ENCODE measurements at places on chromosomes 12 and 14.

DNA sequence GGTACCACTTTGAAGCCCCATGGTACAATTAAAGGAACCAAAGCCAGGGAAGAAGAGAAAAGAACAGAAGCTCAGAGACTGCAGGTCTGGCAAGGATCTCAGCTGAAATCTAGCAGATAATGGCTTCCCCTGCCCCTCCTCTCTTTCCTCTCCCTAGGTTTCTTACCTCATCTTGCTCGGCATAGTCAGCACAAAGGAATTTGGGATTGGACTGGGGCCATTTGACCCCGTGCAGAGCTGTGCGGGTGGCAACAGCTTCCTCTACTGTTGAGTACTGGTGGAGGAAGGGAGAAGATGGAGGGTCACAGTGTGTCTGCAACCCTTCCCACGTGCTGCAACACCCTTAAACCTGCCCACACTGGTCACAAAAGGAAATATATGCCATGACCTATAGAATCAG lies 4.7 kb upstream of the CDH24 start:
- no peak for DNase-seq

DNA sequence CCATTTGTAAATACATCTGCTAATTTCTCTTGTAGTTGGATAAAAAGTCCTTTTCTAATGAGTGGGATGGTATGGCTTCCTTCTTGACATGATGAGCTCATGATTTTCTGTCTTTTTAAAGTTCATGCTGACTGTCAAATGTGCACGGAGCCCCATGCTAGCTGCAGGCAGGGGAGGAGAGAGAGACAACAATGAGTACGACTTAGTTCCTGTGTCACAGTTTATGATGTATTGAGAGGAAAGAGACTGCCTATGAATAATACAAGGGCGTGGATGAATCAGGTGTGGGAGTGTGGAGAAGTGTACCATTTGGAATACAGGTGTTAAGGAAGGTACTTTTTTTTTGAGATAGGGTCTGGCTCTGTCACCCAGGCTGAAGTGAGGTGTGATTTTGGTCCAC lies 10.7 kb upstream of the TBC1D30 start:
- no peak for DNase-seq

- no peak for DNase-seq
Measured at GRCh38 chr12:18658179-18658578, 79.6 kb downstream of the PLCZ1 start.

GRCh38 chr14:31026450-31027235 lies 464 bp upstream of the STRN3 start:
- DNase-seq: peak; percentile 86

DNA sequence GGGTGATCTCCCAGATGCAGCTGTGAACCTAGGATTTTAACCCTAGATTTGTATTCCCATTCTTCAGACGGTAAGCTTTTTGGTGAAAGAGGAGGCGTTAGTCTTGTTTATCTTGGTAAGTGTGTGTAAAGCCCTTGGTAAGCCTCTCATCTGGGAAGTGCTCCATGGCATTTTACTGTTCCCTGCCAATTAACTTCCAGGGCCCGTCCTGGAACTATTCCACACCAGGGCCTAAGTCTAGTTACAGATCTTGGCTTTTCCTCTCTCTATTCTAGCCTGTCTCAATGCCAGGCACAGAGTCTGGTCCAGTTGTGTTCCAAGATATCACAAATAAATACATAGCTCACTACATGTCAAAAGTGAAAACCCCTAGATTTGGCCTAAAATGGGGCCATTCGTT lies 42.4 kb downstream of the YEATS4 start:
- no peak for DNase-seq

DNA sequence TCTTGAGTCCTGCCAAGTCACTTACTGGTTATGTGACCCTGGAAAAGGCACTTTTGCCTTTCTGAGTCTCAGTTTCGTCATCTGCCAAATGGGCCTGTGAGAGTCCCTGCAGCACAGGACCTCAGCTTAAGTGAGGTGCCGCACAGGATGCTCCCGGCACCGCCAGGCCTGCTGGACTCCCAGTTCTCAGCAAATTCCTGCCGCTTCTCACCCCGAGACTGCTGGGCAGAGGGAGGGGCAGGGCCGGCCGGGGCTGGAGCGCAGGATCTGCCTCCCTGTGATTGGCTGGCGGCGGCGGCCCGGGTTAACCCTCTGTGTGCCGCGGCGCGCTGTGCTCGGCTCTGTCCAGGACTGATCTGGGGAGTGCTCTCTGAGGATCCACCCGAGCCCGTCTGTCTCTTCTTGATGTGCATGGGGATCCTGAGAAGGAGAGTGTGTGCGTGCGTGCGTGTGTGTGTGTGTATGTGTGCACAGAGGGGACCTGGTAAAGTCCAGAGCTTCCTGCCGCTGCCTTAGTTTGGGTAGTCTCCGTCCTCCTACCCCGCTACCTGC lies 8.6 kb downstream of the SETD1B start:
- no peak for DNase-seq

- DNase-seq: no peak
Measured at GRCh38 chr14:29687071-29687765, 240.4 kb downstream of the PRKD1 start.

DNA sequence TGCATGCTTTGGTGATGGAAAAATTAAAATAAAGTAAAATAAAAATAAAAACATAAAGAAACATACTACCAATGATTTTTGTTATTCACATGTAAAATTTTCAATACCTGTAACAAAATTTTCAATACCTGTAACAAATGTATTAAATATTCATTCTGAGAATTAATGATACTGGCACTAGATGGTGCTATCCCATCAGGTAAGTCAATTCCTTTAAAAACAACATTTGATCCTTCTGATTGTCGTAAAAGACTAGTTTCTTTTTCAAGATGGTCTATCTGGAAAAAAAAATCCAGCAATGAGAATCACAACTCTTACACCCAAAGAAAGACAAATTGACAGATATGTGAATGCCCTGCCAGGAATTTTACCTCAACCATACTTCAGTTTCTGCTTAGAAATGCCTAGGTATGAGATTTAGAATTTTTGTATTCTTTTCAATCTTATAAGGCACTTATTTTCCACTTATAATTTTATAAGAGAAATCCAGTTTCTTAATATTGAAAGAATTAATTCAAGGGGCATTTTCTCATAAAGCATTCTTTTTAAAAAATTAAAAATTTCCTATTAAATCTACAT lies 30.7 kb downstream of the CEP290 start:
- peak; percentile 38 for DNase-seq
